ENCODE measurements at places on chromosomes 2 and 18.

- DNase-seq, result peak; percentile 88
Measured at GRCh38 chr2:20052861-20053281, 1.4 kb upstream of the LAPTM4A start.

DNA sequence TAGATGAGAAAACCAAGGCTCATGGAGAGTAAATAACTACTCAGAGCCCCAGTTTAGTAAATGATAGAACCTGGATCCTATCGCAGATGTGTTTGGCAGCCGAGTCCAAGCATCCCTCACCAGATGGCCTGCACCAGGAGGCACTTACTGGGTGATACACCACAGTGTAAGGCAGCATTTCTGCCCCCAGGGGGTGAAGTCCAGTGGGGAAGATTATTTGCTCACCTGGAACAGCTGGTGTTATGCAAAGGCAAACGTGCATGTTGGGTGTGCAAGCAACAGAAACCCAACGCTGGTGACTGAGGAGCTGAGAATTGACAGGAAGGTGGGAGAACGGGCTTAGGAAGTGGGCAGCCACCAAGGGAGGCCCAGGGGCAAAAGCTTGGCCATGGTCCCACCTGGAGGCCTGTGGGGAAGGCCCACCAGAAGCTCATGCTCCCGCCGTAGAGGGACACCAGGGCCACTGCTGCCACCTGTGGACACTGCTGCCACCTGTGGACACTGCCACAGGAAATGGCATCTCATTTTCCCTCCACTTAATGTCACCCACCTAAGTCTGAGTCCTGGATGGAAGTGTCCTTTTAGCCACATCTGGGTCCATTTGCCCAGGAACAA lies 100.6 kb downstream of the TFCP2L1 start:
- no peak for DNase-seq

GRCh38 chr2:20037660-20038059 lies 13.8 kb downstream of the LAPTM4A start:
- DNase-seq, result no peak

DNA sequence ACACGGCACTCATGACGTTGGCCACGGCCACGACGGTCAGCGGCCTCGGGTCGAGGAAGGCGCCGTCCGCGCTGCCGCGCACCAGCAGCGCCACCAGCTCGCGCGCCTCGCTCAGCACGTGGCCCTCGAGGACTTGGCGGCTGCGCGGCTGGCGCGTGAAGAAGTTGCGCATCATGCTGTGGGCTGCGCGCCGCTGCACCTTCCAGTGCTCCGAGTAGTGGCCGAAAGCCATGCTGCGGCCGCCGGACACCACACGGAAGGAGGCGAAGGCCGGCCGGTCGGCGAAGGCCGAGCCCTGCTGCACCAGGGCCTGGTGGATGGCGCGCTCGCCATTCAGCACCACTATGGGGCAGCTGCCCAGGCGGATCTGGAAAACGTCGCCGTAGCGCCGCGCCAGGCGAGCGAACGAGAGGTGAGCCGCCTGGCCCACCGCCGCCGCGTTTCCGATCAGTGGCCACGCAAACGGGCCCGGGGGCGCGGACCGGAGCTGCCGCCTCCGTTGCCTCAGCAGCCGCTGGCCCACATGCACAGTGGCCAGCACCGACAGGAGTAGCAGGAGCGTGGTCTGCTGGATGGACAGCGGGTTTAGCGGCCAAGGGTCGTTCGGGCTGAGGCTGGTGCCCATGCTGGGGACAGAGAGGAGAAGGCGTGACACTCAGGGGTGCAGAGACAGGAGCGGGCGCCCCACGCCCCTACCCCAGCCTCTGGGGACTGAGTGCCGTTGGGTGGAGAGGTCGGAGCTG lies 1.0 kb downstream of the CYP1B1 start:
- DNase-seq, result peak; percentile 41

DNA sequence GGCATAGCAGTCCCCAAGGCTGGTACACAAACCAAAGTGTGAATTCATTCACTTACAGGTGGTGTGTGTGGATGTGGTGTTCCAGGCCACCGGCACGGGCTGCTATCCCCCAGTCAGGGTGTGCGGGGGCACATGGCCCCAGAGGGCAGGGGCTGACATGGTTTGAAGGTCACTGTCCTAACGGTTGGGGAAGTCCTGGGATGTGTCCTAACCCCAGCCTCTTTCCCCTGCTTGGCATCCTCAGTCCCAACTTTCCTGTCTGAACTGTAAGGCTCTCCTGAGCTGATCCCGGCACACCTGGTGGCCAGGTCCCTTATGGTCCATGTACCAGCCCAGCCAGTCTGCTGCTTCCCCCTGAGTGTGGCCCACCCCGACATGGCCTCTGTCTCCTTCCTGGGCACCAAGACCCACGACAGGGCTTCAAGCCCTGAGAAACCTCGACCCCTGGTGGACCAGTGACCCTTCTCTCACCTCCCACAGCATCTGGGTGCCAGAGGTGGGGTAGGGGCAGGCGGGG lies 2.4 kb upstream of the TMEM185B start:
- no peak for DNase-seq

GRCh38 chr2:101613056-101613704 lies 84.3 kb upstream of the MAP4K4 start:
- DNase-seq, result peak; percentile 43

DNA sequence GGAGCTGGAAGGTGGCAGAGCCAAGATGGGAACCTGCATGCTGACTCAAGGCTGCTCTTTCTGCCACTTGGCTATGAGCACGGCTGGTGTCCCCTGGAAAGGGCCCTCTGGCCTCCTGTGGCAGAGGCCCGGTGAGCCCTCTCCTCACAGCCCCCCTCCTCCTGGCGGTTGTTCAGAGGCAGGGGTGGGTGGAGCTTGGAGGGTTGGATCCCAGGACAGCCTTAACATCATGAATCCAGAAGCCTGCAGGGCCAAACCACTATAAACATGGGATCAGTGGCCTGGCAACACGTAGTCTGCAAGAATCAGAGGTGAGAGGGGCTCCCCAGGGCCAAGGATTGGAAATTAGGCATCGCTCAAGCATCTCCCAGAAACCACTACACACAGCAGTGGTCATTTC lies 48.5 kb upstream of the LOXHD1 start:
- no peak for DNase-seq

DNA sequence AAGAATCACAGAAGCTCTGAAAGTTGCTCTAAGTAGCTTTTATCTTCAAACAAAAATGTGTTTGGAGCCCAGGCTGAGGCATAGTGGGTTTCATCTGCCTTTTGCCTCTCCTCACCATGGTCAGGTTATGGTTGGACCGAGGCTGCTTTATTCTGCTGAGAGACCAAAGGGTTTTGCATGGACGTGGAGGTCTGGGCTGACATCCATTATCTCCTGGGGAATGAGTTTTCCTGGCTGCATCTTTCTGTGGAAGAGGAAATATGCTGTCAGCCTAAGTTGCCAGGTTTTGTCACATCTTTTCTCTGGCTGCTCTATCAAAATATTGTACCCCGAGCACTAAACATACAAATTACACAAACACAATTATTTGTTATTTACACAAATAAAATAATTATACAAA lies 223.2 kb downstream of the LDLRAD4 start:
- no peak for DNase-seq

DNA sequence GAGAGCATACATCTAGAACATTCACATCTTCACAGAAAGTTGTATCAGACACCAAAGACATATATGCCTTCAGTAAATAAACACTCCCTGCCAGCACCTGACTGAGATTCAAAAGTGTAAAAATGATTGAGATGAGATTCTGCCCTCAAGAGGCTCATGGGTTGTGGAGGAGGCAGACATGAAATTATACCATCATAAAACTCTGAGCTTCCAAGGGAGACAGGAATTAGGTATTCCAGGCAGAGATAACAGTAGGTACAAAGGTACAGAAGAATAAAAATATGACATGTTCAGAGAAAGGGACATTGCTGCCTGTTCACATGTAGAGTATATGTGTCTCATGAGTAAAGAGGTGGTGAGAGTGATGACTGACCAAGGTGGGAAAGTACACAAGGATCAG lies 322.3 kb downstream of the OSR1 start:
- DNase-seq, result no peak

GRCh38 chr2:239114616-239115265 lies 266.9 kb downstream of the TWIST2 start:
- no peak for DNase-seq

- DNase-seq, result peak; percentile 27
Measured at GRCh38 chr2:173568054-173568453, 213.4 kb downstream of the CDCA7 start.

- DNase-seq, result no peak
Measured at GRCh38 chr2:240202586-240202985, 62.1 kb upstream of the OTOS start.

- no peak for DNase-seq
Measured at GRCh38 chr18:47975105-47975504, 44.6 kb upstream of the SMAD2 start.

- DNase-seq, result no peak
Measured at GRCh38 chr2:196992466-196992865, 66.0 kb upstream of the PGAP1 start.

DNA sequence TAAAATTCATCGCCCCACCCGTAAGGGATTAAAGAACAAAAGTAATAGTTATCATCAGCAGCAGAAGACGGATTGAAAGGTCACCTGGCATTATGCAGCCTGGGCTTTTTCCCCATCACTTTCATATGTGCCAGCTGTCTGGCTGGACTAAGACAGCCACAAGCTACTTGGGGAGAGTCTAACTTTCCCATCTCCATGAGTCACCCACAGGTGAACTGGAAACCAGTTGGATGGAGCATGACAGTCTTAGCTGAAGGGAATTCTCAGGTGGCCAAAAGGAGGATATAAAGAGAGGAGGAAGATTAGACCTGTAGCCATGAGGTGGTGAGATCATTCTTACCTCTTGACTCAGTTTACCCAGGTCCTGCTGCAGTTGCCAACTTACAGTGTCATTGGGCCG lies 7.0 kb upstream of the FAM178B start:
- DNase-seq, result no peak

DNA sequence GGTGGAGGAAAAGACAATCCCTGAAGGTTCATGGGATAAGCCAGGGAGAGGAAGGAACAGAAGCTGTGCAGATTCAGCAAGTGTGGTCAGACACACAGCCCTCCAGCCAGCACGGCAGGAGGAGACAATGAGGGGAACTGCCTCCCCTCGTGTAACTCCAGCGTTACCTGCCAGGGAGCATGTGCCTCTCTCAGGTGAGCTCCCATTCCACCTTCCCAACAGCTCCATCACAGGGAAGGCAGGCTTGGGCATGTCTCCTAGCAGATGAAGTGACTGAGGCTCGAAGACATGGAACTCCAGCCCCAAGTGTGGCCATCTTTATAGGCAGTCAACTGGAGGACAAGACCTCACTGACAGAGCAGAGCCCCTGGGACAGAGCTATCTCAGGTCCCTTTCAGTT lies 47.4 kb downstream of the ZBTB7C start:
- no peak for DNase-seq

- DNase-seq, result no peak
Measured at GRCh38 chr2:97871096-97871780, 124.5 kb downstream of the TMEM131 start.

DNA sequence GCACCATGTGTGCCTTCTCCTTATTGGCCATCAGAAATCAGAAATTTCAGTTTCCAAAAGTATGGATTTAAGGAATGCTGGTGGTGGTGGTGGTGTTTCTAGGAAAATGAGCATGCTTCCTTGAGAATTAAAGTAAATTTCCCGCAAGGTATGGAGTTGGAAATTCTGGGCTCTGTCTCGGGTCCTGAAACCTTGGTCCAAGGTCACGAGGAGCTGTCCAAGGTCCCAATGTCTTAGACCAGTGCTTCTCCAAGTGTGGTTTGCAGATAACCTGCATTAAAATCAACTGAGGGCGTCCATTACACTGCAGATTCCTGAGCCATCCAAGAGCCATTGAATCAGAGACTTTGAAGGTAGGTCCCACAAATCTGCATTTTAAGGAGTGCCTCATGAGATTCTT lies 210.9 kb upstream of the PKDCC start:
- peak; percentile 78 for DNase-seq

- no peak for DNase-seq
Measured at GRCh38 chr2:105834931-105835330, 90.2 kb downstream of the NCK2 start.

- no peak for DNase-seq
Measured at GRCh38 chr18:9731380-9731779, 23.3 kb downstream of the RAB31 start.

DNA sequence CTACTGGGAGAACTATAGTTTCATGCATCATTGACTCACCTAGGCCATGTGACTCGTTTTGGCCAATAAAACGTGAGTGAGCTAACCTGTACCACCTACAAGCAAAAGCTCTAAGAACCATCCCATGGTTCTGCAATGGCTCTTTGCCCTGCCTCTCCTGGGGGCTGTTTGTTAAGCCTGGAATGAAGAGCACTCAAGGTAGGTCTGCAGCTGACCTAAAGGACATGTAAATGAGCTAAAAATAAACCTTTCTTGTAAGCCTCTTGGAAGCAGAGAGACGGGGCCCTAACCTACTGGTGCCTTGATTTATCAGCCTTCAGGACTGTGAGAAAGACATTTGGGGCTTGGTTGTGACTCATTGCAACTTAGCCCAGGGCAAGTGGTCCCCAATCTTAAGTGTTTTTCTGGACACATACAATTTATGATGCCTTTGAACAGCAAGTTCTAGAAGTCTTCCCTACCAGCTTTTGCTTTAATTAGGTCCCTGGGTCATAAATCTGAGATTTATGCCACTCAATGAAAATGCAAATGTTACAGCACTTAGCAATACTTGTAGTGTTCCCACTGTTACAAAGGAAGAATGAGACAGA lies 107.4 kb downstream of the OSBPL6 start:
- DNase-seq, result no peak

DNA sequence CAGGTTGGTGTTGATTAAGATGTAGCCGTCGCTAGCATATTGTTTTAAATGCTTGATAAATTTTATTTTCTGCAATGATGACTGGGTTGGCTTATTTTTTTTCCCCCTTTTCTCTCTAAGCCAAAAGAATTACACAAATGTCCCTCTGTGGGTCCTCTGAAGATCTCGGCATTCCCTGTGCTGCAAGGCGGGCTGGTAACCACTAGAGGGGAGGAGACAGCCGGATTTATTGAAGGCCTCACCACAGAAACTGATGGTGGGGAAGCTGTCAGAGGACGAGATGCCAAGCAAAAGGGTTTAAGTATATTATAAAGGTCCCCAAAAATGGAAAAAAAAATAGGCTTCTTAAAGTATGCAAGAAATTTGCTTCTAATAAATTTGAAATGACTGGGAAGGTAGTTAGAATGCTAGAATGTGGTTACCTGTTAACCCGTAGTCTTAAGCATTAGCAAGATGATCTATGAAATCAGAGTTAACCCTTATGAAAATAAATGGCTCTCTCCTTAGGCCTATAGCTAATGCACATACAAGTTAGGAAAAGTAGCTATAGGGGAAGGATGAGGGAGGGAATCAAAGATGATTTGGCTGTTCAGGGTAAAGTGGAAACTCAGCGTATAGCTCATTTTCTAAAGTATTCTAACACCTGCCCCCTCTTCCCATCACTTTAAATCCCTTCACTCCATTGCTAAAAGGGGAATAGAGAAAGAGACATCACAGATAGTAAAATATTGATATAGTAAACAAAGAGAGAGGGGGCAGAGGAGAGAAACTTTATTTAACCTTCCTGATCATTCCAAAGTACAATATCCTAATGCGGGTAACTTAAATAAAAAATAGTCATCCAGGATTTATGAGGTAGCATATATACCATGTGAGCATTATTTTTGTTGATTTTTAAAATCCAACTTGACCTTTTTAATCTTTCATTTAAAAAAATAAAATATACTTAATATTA lies 894.5 kb upstream of the POU3F3 start:
- peak; percentile 80 for DNase-seq
